Fibroblast of skin of abdomen (primary cell): ENCODE measurements at places on chromosomes 3 and 15.

GRCh38 chr15:68817304-68818065 lies 3.2 kb downstream of the ANP32A start:
- peak; percentile 62 for DNase-seq

GRCh38 chr15:38665586-38666305 lies 101.1 kb upstream of the RASGRP1 start:
- no peak for DNase-seq

- no peak for DNase-seq
Observed at GRCh38 chr3:194971965-194972364, 286.3 kb downstream of the FAM43A start.

GRCh38 chr3:38985581-38985980 lies 66.2 kb downstream of the SCN11A start:
- peak; percentile 34 for DNase-seq

- no peak for DNase-seq
Observed at GRCh38 chr3:185149591-185149990, 3.3 kb downstream of the C3orf70 start.

- no peak for DNase-seq
Observed at GRCh38 chr15:60649845-60650548, 171.1 kb upstream of the ICE2 start.

DNA sequence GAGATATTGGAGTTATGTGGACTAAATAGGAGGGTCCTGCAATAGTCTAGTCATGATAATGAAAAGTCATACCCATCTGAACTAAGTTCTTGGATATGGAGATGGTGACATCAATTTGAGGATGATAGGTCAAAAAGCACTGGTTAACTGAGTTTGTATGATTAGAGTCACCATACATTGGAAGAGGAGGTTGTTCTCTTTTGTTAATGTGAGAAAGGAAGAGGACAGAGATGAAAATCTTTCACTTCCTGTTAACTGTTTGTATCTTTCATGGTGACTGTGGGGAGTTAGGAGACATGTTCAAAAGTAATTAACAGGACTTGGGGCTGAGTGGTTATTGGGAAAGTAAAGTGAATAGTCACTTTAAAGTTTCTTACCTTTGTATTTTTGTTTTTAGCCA lies 11.1 kb downstream of the TMEM62 start:
- no peak for DNase-seq

DNA sequence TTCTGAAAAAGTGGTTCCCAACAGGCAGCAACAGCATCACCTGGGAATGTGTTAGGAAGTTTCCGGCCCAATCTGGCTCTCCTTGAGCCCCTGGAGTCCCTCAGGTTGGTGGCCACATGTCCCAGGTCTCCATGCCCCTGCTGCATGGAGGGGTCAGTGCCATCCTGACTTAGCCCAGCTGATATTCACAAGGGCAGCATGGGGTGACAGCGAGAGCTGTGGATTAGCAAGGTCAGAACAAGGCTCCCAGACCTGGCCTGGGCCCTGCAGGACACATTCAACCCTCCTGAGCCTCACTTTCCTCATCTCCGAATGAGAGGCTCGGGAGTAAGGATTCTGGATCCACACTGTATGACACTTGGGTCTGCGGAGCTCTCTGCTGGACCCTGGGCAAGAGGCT lies 243.8 kb upstream of the TLE3 start:
- DNase-seq: no peak

DNA sequence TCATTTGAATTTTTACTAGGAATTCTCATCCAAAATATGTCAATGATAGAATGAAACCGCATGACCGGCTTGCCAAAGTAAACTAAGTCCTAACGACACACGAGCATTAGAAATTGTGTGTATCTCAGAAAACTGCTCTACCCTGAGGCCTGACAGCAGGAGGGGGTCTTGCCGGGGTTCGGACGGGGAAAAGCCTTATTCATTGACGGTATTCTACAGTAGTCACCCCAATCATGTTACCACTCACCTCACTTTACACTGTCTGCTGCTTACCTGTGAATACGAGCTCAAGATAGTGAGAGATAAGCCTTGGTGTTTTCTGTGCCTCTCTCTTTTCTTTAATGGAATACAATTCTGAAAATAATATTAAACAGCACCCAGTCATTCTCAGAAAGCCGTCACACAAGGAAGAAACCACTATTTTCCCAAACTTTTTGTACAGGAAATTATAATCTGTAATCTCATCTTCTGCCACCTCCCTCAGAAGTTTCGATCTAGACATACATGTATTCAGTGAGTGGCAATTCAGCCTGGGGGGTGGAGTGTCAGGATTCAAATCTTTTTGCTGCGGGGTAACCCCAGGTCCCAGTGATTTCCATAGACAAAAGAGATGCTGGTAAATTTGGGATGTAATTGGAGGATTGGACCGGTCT lies 492 bp upstream of the FAM43A start:
- DNase-seq: no peak

DNA sequence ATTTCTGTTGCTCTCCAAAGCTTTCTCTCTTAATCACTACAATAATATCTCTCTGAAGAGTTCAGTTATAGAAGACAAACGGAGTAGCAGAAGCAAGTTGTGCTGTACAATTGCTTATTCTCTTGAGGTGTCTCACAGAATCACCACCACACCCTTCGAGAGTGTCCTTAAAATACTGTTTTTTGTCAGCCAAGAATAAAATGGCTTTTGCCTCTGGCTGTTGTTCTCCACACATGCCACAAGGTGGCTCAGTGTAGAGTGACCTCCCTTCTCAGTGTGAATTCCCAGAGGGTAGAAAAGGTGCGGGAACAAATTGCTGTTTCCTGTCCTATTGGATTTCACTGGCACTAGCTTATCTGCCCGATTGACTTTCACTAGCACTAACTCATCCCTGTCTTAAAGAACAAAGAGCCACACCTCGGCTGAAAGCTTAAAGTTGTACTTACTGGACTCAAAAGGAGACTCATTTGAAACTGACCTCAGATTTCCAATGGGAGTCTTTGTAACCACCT lies 134.2 kb upstream of the SATB1 start:
- peak; percentile 12 for DNase-seq
